Stimulated activated CD4-positive, alpha-beta T cell treated with anti-CD3 and anti-CD28 coated beads, Interleukin-15, amount 100 ng/mL, for 1 hour (primary cell): ENCODE measurements at places on chromosomes 12 and 14.

DNA sequence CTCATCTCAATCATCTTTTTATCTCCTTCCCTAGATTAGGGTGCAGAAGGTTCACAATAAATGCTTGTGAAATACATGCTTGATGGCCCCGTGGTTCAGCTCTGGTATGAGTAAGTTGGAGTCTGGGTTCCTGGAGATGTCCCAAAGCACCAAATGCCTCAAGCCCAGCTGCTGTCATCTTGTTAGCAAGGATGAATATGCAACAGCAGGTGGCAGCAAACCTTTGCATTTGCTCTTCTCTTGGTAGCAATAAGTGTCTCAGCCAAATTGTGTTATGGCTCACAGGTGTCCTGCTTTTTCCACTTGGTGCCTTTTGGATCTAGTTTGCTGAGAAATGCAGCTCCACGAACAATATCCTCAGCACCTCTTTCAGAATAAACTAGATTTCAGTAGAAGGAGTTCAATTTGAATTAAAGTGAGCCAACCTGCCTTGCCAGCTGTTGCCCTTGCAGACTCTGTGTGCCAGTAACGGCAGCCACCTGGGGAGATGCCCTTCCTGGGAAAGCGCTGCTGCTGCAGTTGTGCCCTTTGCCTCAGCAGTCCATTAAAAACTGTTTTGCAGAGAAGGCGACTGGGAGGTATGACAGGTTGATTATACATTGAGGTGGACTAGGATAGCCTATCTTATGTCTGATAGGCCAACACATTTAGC is 417.3 kb downstream of the SNAPC1 start:
- no peak for DNase-seq

DNA sequence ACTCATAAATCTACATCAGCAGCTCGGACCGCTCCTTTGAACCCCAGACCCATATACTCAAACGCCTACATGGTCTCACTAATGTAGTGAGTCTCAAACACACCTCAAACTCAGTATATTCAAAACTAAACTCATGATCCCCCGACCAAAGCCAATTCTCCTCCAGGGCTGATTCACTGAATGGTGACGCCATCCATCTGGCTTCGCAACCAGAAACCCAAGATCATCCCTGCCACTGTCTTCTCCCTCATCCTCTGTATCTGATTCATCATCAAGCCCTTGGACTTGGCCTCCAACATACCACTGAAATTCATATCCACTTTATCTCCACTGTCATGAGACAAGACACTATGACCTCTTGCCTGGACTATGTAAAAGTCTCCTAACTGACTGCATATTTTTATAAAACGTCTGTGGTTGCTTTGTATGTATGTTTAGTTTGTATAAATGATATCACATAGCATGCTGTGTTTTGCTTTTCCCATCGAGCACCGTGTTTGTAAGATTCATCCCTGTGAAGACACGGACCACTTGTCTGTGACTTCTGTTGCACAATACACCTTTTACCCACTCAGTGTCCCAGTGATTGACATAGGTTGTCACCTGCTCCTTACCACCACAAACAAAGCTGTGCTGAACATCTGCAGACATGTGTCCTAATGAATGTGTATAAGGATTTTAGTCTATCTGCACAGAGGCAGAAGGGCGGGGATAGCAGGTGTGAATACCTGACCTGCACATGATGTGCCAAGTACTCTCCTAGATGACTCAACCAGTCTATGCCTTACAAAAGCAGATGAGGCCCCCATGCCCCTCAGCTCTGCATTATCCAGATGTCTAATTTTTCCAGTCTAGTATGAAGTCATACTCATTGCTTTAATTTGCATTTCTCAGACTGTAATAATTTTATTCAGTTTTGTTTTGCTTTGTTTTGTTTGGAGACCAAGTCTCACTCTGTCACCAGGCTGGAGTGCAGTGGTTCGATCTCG is 76.9 kb downstream of the VWF start:
- no peak for DNase-seq

GRCh38 chr12:94133964-94134795 is 14.2 kb upstream of the PLXNC1 start:
- DNase-seq: no peak

- DNase-seq: no peak
These were observed 12.9 kb upstream of the FAM181A start for GRCh38 chr14:93914278-93914677.

DNA sequence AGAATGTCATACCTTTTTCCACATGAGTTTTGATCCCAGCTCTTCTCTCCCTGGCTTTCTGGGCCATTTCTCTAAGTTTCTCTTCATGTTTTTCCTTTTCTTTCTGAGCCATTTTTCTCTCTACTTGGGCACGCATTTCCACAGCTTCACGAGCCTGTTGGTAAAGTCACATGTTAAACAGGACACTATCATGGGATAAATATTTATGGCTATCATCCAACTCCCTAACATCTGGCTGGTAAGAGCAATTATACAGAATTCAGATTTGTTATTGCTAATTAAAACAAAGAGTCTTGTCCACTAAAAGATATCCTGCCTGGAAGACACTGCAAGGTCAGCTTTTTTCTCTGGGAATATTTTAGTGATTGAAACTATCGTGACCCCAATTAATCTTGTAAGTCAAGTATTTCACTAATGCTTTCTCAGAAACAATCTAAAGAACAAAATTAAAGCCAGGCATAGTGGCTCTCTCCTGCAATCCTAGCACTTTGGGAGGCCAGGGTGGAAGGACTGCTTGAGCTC is 23.1 kb downstream of the SLIRP start:
- DNase-seq: no peak

- DNase-seq: no peak
These were observed 8.4 kb downstream of the RAPGEF3 start for GRCh38 chr12:47750229-47750798.

GRCh38 chr14:68585690-68586089 is 207.2 kb downstream of the ZFP36L1 start:
- no peak for DNase-seq

- DNase-seq: no peak
These were observed 62.3 kb downstream of the FOS start for GRCh38 chr14:75340921-75341320.

- DNase-seq: no peak
These were observed 1003.9 kb downstream of the FLRT2 start for GRCh38 chr14:86533834-86534233.

GRCh38 chr12:104314242-104314614 is 10.7 kb downstream of the EID3 start:
- no peak for DNase-seq

GRCh38 chr12:62005615-62006014 is 254.6 kb upstream of the USP15 start:
- DNase-seq: no peak

GRCh38 chr12:28780096-28780495 is 369.0 kb upstream of the FAR2 start:
- no peak for DNase-seq

- DNase-seq: no peak
These were observed 18.5 kb upstream of the PMCH start for GRCh38 chr12:102215992-102216691.

- DNase-seq: no peak
These were observed 196.0 kb downstream of the SLC5A8 start for GRCh38 chr12:101013993-101014392.

GRCh38 chr14:62501021-62501750 is 544.1 kb downstream of the KCNH5 start:
- no peak for DNase-seq

GRCh38 chr12:111532751-111533150 is 66.4 kb downstream of the ATXN2 start:
- DNase-seq: no peak

GRCh38 chr12:57613427-57614109 is 2.3 kb downstream of the ARHGEF25 start:
- no peak for DNase-seq

- no peak for DNase-seq
These were observed 85.6 kb downstream of the NAV3 start for GRCh38 chr12:77916276-77916675.

DNA sequence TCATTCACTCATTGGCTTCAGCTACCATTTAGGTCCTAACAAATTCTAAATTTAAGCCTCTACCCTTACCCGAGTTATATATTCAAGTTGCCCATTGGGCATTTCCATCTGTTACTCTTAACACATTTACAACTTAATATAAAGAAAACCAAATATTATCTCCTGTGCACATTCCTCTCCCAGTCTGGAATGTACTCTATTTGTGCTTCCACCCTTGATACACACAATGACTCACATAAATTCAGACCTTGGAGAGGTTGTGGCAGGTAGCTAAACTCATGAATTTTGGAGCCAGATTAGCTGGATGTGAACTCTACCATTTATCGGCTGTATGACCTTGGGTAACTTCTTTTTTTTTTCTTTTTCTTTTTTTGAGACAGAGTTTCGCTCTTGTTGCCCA is 51.1 kb downstream of the BRMS1L start:
- no peak for DNase-seq

GRCh38 chr12:27781680-27782079 is 1.6 kb upstream of the MANSC4 start:
- DNase-seq: no peak

GRCh38 chr12:3195337-3195736 is 118.2 kb downstream of the TSPAN9 start:
- no peak for DNase-seq

DNA sequence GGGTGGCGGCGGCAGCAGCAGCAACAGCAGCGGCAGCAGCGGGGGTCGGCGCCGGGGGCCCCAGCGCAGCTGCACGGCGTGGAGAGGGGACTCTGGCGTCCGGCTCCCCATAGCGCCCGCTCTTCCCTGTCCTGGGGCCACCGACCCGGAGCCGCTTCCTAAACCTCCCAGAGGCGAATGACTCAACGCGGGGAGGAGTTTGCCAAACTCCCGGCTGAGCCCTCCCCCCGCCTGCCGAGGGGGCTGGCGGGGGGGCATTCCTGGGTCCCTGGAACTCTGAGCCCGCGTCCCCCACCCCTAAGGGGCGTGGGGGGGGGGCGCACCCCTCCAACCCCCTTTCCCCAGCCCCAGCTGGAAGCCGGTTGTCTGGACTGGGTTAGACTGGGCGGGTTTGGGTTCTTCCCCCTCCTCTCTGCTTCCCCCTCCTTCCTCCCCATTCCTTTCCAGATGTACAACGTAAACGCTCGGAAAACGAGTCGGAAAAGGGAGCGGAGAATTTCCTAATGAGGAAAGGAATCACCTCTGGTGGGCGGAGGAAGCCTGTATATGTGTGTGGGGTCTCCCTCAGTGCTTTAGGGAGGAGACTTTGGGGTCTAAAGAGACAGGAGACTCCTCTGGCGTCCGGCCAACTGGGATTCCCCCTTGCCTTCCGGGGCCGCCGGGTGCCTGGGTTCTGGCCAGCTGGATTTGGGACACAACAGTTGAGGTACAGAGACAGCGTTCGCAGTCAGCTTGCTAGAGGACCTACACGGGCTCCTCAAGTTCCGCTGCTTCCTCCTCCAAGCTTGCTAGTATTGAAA is at the start of gene ITGA5:
Gene ITGA5, minus strand, starts transcription at position 179 of the 800 bp plus-strand sequence. Its CDS starts 68 bp downstream, at position 111.
- DNase-seq: peak; percentile 24

- DNase-seq: no peak
These were observed 536 bp upstream of the SLC35E3 start for GRCh38 chr12:68745376-68745903.

- DNase-seq: no peak
These were observed 163.6 kb upstream of the GSC start for GRCh38 chr14:94933486-94933885.

DNA sequence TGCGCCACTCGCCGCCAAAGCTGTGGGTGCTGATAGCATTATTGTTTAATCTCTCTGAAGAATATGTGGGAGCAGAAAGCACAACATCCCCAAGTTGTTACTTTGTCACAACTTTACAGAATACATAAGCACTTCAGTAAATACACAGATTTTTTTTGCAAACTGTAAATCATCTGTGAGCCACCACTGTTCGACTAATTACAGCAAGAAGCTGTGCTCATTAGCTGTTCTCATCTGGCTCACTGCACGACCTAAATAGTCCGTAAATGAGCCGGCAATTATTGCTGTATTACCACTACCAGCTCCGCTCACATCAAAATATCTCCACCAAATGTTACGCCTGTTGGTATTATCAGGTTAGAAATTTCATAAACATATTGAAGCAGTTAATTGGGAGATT is 228.9 kb upstream of the PRKD1 start:
- DNase-seq: no peak

DNA sequence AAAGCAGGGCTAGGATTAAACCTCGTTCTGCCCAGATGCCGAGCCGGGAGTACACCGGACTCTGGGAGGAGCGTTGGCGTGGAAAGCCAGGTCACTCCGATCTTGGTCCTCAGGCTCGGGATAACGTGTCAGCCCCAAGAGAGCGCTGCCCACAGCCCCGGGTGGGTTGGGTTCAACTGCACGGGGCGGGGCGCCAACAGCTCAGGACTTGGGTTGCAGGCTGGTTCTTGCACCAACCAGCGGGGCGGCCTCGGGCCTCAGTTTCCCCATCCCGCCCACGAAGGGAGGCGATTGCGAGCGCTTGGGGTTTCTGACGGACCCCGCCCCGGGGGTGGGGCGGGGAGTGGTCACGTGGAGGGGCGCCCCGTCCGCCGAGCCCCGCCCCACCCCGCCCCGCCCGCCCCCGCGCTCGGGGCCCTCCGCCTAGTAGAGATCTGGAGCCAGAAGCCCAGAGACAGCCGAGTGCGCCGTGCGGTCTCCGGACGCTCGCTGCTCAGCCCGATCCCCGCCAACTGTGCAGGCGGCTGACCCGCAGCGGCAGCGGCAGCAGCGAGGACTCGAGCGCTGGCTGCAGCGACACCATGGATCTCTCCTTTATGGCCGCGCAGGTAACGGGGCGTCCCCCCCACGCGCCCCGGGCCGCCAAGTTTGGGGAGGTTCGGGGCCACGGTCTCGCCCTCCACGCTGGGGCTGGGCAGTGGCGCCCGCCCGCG is at the start of gene C14orf132:
Gene C14orf132, plus strand, starts transcription at position 443 of the 713 bp plus-strand sequence. Its CDS starts 139 bp downstream, at position 582.
- peak; percentile 22 for DNase-seq

DNA sequence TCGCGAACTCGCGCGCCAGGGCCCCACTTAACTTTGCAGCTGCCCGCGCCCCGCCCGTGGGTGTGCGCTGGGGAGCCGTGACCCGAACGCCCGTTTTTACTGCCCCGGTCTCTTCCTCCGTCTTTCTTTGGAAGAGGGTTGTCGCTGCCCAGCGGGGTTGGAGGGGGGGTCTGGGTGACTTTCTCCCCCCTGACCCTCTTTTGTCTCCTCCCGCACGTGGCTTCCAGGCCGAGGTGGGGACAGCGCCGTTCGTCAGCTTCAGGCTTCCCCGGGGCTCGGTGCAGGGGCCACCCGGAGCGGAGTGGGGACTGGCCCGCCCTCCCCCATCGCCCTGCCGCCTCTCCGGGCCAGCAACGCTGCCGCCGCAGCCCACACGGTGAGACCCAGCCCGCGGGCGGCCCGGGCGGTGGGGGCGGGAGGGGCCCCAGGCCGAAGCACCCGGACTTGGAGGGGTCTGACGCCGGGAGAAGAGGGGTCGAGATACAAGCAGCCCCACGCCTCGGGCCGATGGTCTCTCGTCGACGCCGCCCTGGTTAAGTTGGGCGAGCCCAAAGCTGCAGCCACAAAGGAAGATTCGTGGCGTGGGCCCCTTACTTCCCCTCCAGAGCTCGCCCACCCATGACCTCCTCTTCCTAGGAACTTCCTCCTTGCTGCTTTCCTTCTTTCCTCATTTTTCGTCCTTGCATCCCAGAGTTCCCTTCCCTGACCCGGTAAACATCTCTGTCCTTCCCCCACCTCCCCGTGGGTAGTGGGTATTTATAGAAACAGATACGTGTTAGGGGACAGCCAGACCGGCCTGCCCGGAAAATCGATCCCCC is 1.2 kb downstream of the DYRK2 start:
- DNase-seq: peak; percentile 20
